ENCODE measurements at places on chromosomes 4 and X.
A peak's percentile ranks its signal among the peaks of the same experiment; 100 is the strongest.

DNA sequence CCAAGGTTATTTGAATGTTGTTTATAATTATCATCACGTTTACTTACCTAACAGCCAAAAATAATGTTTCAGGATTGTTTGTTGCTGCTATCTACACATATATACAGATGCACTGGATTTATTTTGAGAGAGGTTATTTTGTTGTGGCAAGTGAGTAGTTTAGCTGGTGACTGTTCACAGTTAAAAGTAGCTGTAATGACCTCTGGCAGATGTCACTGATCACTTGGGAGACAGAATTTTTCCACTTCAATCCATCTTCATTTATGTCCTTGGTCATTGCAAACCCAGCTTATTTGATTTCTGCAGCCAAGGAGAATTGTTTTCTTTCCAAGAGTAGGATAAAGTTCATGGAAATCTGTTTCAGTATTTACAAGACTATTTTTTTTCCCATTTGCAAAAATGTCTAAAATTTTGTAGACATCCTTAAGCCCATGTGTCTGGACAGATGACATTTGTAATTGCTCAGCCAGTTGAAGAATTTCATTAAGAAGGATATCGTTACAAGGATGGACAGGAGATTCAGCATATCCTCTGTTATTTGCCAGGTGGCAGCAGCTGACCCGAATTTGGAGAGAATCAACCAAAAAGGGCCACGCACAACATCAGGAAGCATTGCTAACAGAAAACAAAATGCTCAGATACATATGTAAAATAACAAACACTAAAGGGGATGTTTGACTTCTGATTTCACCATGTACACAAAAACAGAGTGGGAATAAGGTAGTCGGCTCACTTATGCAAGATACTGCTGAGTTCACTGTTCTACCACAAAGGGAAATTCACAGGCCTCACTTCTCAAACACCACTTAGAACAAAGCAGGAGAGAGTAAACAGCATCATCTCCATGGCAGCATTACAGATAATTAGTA, 64.5 kb downstream of the GPRIN3 start:
- no peak for DNase-seq

DNA sequence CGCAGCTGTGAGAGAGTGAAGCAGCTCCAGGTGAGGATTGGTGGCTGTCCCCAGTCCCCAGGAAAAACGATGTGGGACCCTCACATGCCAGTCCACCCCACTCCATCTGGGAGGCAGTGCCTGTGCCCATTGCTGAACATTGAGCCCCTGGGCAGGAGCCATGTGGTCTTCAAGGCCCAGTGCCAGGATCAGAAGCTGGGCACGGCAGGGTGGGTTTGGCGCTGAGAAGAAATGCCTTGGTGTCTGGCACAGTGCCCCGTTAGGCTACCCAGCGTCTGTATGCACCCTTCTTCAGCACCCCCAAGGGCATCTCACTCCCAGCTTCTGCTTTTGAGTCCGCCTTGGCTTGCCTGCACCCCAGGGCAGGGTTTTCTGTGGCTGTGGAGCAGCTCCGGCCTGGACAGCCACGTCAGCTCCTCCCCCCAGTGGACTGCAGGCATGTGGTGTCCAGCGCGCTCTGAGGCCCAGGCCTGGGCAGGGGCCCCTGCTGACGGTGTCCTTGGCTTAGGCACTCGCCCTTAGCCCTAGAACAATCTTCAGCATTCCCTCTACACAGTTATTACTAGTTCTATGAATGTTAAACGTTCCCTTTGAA, 28.6 kb downstream of the RGS12 start:
- DNase-seq: no peak

- no peak for DNase-seq
These were observed 43.7 kb upstream of the PUDP start for GRCh38 chrX:7191681-7192110.

- DNase-seq: no peak
These were observed 65.2 kb downstream of the IGFBP7 start for GRCh38 chr4:57044996-57045395.

DNA sequence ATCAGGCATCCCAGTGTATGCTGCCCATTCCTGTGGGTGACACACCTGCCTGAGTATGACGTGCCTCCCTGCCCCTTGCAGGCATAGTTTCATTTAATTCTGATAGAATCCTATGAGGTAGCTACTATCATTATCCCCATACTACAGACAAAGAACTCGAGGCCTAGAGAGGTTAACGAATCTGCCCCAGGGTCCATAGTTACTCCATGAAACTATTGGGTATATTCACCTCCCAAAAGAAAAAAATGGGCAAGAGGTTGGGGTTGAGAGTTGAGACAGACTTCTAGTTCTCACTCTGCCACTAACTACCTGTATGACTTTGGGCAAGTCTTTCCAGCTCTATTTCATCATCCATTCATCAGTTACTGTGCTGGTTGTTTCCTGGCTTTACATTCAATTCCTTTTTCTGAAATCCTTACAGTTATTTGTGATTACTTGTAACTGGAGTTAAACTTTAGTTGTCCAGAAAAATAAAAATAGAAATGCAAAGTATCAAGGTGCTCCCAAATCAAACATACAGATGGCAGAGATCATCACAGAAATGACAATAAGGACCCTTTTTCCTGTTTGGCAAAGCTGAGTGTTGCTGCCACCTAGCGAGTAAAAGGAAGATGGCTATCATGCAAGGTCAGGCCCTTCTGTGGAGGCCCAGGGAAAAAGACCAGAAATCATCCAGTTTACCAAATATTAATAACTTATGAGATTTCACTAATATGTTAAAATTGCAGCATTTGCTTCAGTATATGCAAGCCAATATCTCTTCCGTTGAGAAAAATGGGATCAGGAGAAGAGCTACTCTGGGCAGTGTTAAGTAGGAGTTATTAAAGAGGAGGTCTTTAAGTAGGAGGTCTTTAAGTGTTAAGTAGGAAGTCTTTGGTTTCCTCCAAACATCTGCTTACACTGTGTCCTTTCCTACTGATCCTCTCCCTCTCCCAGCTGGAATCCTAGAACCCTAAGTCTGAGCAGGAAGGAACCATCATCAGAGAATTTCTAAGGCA, 17.1 kb upstream of the MAP7D3 start:
- DNase-seq: peak; percentile 18

DNA sequence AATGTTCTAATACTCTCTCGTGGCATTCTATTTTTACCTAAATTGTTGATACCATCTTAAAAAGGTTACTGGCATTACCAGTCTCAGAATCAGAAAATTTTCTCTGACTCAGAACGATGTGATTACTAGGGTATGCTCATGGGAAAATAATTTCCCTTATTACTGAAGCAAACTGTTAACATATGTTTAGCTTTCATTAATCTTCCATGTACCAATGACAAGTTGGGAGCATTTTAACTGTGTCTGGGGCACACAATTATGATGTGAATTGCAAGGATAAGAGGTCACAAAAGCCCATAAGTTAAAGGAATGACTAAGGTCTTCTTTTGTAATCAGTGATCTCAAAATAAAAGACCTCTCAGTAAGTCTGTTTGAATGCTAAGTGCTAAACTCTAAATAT, 1254.6 kb downstream of the PCDH18 start:
- DNase-seq: no peak

All from stimulated activated CD8-positive, alpha-beta memory T cell treated with anti-CD3 and anti-CD28 coated beads, Interleukin-4, amount 100 ng/mL, for 4 hours (primary cell).